Suppressor macrophage treated with lipopolysaccharide for 1 hour (primary cell): ENCODE measurements at places on chromosomes 11 and 22.

- DNase-seq: peak; percentile 40
Measured at GRCh38 chr11:126332221-126332711, 23.2 kb upstream of the ST3GAL4 start.

GRCh38 chr11:72075109-72075508 lies 5.2 kb downstream of the NUMA1 start:
- peak; percentile 80 for DNase-seq

DNA sequence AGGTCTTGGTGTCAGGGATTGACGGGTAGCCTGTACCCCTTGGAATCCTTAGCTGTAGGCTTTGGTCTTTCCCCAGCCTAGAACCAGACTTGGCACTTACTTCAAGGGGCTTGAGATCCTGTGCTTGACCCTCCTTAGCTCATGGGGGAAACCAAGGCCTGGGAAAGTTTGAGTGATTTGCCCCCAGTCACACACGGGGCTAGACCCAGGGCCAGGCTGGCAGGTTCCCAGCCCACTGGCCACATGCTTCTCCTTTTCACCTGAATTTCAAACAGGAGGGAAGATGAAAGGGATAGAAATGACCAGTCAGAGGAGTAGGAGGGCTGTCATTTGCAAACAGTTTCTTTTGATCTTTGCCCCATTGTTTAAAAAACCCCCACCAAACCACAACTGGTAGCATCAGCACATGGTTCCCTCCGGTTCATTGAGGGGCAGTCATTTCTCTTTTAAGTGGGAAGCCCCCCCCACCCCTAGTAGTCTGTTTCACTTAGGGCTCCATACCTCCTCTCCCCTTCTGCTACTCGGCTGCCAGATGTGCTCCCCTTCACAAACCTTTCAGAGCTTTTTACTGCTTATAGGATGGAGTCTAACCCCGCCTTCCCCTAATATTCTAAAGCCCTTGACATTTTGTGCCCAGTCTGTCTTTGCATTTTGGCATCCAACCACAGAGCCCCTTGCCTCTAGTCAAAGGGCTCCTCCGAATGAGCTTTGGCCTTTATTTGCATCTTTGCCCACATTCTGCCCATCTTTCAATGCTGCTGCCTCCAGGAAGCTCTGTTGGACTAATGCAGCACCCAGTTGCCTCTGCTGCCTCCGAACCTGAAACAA lies 37.6 kb downstream of the ZNRF3 start:
- DNase-seq: no peak

DNA sequence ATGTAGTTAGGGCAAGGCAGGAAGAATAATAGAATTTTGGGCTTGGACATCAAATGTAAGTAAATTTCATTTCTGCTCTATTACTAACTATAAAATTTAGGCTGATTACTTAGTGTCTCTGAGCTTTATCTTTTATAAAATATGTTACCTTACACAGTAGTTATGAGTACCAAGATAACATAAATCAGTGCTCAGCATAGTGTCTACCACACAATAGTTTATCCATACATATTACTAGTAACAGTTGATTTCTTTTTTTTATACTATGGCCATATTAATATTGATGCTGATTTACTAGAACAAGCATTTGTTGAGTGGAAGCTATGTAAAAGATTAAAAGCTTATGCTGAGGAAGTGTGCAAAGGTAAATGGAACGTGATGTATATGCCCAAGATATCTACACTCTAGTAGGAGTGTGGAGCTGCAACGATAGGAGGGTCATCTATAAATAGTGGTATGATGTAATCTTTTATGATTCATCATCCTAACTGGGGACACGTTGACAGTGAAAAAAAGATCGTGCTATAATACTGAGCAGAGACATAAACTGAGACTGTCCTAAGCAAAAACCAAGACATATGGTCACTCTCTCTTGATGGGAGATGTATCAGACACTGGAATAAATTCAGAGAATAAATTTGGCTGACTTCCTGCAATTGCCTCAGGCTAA lies 8.7 kb upstream of the SLC5A12 start:
- DNase-seq: no peak

- no peak for DNase-seq
Measured at GRCh38 chr11:87574193-87574592, 536.5 kb downstream of the TMEM135 start.

DNA sequence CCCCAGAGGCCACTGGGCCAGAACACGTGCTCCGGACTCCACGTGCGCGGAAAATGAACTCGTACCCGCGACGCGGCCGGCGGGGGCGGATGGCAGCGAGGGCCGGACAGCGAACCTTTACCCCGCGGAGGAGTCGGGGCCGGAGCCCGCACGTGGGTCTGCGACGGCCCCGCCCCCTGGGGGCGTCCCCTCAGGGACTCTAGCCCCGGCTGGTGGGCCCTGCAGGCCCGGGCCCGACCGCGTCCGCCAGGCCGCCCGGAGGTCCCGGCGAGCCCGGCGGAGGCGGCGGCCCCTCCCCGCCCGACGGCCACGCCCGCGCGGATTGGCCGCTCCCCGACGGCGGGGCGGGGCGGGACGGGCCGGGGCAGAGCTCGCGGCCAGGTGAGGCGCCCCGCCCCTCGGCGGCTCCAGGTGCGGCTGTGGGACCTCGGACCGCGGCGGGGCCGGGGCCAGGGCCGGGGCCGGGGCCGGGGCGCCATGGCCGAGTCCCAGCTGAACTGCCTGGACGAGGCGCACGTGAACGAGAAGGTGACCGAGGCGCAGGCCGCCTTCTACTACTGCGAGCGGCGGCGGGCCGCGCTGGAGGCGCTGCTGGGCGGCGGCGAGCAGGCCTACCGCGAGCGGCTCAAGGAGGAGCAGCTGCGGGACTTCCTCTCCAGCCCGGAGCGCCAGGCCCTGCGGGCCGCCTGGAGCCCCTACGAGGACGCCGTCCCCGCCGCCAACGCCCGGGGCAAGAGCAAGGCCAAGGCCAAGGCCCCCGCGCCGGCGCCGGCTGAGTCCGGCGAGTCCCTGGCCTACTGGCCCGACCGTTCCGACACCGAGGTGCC lies at the start of gene FAM83F:
Gene FAM83F (plus strand): TSS at position 389 of the 827 bp plus-strand sequence. CDS start 89 bp downstream, at position 478.
- peak; percentile 43 for DNase-seq
